ENCODE measurements at places on chromosomes 7 and 10.

DNA sequence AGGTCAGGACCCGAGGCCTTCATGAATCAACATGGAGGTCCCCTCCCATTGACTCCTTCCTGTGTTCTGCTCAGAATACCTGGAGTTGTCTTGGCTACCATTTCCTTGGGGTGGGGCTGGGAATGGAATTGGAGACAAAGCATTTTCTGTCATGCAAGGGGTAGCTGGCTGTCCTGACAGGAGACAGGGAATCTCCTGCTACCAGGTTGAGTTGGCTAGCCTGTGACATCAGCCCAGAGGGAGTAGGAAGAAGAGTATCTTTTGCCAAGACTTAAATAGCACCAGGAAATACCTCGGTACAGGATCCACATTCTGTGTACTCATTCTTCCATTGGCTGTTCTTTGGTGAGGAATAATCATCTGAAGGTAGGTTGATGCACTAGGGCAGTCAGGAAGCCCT lies 4.9 kb downstream of the ZDHHC16 start:
- DNase-seq = no peak

GRCh38 chr7:48389977-48390376 lies 218.7 kb downstream of the ABCA13 start:
- DNase-seq = no peak

GRCh38 chr7:75533926-75534325 lies 41.8 kb downstream of the SPDYE5 start:
- no peak for DNase-seq

DNA sequence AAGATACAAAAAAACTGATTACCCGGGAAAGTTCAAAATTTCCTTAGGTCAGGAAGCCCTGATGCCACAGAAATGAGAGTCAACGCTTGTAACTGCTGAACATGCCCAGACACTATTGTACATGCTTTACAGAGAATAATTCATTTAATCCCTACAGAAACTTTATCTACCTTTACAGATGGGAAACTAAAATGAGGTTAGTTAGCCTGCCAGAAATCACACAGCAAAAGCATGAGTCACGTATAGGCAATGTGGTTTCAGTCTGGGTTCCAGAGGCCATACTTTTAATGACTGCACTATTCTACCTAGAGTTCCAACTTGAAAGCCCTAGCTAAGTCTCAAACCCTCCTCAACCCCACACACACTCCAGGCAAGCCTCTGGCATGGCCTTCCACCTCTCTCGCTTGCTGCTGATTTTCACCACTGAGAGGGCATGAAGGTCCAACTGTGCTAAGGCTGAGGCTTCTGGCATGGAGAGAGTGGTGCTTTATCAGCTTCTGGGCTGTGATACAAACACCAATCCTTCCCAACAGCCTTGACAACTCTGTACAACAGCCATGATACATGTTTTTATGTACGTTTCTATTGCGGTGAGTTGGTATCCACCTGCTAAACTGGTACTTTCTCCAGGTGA lies 1011.2 kb upstream of the GHITM start:
- no peak for DNase-seq

GRCh38 chr10:7563368-7563767 lies 103.4 kb downstream of the ITIH5 start:
- no peak for DNase-seq

GRCh38 chr7:44383566-44383965 lies 58.2 kb upstream of the CAMK2B start:
- DNase-seq = no peak

GRCh38 chr10:96344178-96344577 lies 14.6 kb downstream of the OPALIN start:
- DNase-seq = no peak

DNA sequence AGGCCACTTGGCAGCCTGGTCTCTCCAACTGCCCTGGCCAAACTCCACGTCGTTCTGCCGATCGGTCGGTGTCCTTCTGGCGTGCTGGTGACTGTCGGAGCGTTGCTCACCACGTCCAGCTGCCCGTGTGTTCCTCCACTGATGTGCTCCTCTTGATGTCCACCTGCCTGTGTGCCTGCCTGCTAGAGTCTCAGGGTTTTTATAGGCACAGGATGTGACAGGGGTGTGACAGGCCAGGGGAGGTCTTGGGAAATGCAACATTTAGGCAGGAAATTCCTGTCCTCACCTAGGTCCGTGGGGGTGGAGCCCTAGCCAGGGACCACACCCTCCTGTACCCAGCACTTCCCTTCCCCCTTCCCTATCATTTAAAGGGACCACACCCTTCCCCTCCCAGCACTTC lies 25.2 kb upstream of the CFAP46 start:
- DNase-seq = no peak

DNA sequence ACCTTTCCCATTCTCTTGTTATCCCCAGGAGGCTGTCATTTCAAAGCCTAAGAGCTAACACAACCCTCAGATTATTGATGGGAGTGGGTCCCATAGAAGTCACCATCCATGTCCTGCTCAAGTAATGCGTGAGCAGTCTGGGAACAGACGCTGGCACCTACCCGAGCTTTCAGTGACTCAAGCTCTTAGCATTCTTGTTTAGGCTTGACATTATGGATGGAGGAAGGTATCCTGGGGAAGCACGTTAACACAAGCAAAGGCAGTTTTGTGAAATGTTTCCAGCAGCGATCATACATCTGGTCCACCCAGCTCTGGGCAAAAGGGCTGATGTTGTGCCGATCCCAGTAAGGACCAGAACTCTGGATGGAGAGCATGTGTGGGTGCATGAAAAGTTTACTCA lies 30.0 kb upstream of the AUTS2 start:
- no peak for DNase-seq

DNA sequence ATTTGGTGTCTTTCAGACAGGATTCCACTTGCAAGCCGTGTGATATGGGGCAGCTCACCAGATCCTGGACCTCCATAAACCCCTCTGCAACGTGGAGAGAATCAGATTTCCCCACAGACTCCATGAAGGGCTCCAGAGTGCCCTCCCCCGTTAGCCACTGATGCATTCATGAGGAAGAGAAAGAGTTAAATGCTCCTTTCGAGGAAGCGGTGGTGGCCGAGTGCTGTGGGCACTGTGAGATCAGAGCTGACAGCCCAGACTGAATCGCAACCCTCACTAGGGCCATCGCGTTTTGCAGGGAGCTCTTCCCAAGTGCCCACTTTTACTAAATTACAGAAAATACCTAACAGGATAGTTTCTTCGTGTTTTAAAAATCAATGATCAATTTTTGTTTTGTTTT lies 226.3 kb upstream of the ZNF32 start:
- no peak for DNase-seq

- no peak for DNase-seq
Observed at GRCh38 chr10:71178880-71179279, 33.5 kb upstream of the UNC5B start.

DNA sequence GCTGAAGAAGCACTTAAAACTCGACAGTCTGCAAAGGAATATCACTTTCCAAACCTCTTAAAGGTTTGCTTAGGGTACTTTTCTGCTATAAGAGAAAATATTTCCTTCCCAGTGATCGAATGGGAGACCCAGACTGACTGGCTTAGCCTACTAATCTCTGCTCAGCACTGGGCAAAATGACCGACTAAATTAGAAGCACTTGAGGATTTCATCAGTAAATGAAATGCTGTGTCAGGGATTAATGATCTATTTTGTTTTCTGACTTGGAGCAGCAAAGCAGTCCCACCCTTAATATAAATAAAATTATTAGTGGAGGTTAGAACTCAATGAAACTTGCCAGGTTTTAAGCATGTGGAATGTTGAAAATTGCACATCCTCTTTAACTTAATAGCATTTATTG lies 411.6 kb downstream of the NEBL start:
- DNase-seq = no peak

- DNase-seq = no peak
Observed at GRCh38 chr10:63515002-63515763, 6.0 kb upstream of the REEP3 start.

DNA sequence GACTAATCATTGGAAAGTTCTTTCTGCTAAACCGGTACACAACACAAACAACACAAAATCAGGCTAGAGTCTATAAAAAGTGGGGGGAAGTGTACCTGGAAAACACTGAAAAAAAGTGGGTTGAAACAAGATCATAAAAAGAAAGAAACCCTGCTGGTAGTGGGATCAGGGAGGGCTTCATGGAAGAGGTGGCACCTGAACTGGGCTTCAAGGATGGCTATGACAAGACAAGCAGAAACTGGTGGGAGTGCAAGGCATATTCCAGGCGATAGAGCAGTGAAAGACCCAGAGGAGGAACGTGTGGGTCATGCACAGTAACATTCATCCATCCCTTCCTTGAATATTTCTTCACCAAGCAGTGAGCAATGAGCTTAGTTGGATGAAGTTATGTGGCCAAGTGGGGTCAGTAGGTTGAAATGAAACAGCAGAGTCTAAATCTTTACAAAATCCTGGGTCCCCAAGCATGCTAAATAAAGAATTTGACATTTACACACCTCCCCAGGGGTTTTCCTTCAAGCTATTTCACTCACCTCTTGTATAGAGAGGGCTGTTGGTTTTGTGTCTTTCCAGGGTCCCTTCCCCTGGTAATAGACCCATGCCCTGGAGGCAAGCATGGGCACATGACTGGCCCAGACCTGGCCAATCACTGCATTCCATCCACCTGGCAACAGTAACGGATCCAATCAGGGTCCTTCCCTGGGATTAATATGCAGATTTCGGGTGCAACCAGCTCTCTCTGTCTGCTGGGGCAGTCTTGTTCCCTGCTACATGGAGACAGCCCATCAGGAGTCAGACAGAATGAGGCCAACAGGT lies 38.2 kb downstream of the SPOCK2 start:
- no peak for DNase-seq

- no peak for DNase-seq
Observed at GRCh38 chr10:84049645-84050011, 89.7 kb upstream of the GHITM start.

- DNase-seq = no peak
Observed at GRCh38 chr7:17952387-17952786, 12.1 kb upstream of the SNX13 start.

GRCh38 chr10:121956111-121957061 lies 18.6 kb downstream of the NSMCE4A start:
- DNase-seq = no peak

DNA sequence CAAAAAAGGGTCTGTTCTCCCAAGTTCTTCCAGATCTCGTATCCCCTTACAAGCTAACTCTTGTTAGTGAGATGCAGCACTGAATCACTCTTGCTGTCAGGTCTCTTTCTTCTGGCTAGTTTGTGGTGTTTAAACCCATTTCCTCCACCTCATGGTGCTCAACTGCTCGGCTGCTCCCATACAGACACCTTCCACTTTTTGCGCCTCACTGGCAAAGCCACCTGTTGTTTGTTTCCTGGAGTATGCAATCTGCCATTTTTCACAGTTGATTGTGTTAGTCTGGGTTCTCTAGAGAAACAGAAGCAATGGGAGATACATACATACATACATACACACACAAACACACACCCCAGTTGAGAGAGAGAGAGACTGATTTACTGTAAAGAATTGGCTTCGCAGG lies 124.4 kb upstream of the SP8 start:
- no peak for DNase-seq

DNA sequence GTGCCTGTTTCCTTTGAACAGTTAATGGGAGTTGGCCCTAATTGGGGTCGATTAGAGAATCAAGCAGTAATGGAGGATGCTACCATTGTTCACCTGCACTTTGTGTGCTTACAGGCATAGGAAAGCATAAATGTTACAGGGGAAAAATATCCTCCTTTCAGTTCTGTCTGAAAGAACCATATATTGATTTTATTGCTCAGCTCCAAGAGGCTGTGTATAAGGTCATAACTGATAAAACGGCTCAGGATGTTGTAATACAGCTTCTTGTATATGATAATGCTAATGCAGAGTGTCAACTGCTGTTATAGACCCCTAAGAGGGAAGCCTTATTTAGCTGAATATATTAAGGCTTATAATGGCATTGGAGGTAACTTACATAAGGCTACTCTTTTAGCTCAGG lies 32.9 kb upstream of the AKR1C2 start:
- no peak for DNase-seq

DNA sequence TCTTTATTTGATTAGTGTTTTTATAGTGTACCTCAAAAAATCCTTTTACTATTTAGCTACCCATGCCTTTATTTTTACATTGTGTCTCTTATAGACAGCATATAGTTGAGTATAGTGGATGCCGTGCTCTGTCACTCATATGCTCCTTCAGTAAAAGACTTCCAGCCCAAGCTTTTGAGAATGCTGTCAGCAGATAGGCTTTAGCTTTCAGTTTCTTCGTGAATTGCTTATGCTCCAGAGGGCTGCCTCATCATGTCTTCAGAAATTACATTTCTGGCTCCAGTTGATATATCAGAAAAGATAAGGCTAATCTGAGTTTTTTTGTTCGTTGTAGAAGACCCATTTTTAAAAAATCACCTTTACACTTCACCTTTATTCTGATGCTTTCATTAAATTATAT lies 332.0 kb downstream of the NXPH1 start:
- no peak for DNase-seq

- no peak for DNase-seq
Observed at GRCh38 chr10:59654007-59654406, 55.6 kb downstream of the SLC16A9 start.

DNA sequence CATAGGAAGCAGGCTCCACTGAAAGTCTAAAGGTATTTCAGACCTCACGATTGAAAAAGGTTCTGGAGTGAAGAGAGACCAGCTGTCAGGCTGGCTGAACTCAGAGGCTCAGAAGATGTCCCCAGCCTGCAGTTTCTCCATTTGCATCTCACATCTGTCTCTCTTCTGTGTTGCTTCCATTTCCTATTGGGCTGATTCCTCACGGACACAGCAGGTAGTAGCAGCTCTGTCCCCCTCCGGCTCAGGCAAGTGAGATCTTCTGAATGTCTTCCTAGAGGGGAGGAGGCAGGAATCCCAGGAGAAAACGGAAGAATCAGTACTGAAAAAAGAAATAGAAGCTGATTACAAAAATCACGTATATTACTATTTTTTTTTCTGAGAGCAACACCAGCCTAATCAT lies 274.1 kb upstream of the COBL start:
- DNase-seq = no peak

- no peak for DNase-seq
Observed at GRCh38 chr10:119742947-119743648, 17.2 kb downstream of the INPP5F start.

DNA sequence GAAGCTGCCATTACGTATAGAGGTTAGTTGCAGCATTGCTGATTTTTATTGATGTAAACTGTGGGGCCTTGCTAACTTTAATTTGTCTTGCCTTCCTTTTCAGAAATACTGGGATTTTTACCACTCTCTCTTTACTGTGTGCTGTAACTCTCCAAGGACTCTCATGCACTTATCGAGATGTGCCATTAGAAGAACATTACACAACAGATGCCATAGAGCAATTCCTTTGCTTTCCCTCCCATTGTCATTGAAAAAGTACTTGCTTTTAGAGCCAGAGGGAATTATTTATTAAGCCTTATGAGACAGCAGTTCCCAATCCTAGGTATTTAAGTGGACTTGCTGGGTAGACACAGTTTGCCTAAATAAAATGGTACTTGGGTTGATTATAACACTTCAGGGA lies 51.7 kb downstream of the ASB4 start:
- DNase-seq = no peak

GRCh38 chr10:102117391-102118159 lies 2.6 kb downstream of the LDB1 start:
- DNase-seq = peak; percentile 16
